Stimulated activated CD4-positive, alpha-beta T cell treated with anti-CD3 and anti-CD28 coated beads, Interleukin-12 subunit alpha, Interleukin-12 subunit beta, amount 100 ng/mL, for 24 hours (primary cell): ENCODE measurements at places on chromosomes 5 and 9.

GRCh38 chr9:120402741-120403542 is 177.0 kb downstream of the CDK5RAP2 start:
- DNase-seq, result no peak

DNA sequence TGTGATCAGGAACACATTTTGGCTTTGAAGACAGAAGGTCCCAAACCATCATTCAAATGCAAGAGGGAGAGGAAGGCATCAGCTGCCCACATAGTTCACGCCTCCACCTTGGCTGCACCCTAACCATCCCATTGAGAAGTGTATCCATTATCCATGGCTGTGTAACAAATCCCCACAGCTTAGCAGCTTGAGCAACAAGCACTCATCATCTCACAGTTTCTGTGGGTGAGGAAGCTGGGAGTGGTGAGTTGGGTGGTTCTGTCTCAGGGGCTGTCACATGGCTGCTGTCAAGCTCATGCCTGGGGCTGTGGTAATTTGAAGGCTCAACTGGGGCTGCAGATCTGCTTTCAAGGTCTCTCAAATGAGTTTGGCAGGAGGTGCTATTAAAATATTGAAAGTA is 23.0 kb upstream of the CEP72 start:
- no peak for DNase-seq

GRCh38 chr9:121085661-121086060 is 10.9 kb downstream of the CNTRL start:
- no peak for DNase-seq

DNA sequence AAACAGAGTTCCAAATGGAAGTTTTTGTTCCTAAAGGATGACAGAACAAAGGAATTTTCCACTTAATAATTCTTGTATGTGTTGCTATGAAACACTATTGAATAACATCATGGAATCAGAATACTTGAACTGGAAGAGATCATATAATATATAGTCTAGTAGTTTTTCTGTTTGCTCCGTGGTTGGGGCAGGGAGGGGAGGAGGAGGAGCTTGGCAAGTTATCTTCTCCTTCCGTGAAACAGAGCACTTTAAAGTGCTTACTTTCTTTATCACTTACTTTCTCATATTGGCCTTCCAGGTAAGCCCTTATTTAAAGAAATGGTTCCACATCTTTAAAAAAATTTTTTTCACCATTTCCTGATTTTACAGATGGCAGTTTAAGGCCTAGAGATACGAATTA is 165.9 kb upstream of the TLX3 start:
- DNase-seq, result no peak

DNA sequence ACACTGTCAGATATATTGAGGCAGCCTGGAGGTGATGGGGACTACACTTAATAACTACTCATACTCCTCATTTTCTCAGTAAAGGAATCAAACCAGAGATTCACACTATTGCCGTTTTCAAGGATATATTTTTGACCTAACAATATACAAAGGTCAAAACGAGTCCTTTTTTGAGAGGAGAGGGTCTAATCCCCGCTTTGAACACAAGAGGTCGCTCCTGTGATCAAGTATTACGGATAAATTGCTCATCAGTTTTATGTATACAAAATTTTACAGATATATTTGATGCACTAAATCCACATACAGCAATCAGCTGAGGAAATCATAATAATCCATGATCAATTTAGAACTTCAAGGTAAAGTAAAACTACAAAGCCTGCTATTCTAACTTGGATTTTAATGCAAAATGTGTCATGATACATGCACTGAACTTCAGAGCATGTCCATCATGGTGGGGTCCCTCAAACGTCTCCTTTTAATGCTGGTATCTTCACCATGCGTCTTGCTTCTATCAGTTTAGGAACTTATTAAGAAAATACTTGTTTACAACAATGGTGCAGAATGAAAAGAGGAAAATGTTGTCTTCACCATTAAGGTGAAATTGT is 2.5 kb upstream of the ISL1 start:
- no peak for DNase-seq

DNA sequence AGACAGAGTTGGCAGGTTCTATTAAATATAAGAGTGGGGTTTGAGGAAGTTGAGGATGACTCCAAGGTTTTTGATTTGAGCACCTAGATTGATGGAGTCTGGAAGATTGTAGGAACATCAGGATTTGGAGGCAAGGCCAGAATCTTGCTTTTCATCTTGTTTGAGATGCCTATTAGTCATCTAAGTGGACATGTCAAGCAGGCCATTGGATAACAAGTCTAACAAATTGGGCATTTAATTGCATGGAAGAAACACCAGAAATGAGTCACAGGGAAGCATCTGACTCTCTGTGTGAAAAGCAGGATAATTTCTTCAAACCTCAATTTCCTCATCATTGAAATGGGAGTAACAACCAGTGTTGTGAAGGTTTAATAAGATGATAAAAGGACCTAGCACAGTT is 53.3 kb upstream of the ARL15 start:
- DNase-seq, result no peak

DNA sequence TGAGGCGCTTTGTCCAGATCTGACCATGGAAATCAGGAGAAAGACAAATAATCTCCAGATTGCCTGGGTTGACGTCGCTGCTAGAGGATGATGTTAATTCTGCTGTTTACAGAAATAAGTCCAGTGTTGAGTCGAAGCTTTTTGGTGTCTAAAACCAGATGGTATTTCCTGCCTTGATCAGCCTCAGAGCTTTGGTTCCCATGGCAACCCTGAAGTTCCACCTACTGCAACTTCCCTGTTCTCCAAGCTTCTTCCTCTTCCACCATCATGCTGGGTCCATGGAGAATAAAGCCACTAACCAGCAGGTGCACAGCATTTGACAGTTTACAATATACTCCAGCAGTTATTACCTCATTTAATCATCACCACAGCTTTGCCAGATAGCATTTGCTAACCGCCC is 18.0 kb upstream of the GABBR2 start:
- DNase-seq, result no peak

GRCh38 chr9:90333226-90333625 is 309.4 kb downstream of the DIRAS2 start:
- no peak for DNase-seq

DNA sequence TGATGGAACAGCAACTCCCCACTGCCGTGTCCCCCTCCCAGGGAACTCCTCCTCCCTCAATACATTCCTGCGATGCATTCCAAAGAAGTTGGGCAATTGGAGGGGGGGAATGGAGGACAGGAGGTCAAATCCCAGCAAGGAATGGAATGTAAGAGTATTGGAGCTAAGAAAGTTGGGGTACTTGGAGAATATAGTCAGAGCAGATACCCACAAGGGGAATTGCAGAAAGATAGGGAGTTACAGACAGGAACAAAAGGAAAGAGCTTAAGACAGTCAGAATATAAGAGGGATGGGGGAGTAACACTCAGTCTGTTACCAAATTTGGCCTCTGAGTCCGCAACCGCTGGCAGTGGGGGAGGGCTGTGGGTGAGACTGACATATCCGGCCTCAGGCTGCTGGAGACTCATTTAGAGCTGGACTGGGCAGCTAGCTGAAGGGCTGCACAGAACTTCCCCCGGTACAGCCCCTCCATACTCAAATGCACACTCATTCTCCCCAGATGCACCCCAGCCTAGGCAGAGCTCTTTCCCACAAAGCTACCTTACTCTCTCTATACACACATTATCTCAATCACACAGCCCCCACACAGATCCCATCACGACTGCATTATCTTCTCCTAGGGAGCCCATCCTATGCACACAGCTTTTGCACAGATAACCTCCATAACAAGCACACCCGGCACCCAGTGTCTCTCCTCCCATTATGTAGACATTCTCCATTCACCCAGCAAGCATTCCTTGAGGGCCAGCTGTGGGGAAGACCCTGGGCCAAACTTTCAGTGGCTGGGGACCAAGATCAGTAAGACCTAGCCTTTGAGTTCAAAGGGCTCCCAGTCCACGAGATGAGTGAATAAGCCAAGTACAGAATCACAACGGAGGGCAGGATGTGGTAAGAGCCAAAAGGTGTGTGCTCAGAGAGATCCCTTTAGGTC is 3.7 kb downstream of the TLN1 start:
- no peak for DNase-seq

DNA sequence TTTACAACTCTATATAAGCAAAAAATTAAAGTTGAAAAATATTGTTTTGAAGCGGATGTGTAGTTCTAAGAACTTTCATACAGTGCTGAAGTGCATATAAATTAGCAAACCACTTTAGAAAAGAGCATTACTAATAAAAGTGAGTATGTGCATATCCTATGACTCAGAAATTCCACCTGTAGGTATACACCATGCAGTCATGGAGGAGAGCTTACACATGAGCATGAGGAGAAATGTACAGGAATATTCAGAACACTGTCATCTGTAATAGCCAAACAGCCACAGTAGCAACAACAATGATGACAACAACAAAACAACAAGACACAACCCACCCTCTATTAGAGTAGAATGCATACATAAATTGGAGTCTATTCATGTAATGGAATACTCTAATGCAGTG is 138.2 kb upstream of the ARRDC3 start:
- no peak for DNase-seq

DNA sequence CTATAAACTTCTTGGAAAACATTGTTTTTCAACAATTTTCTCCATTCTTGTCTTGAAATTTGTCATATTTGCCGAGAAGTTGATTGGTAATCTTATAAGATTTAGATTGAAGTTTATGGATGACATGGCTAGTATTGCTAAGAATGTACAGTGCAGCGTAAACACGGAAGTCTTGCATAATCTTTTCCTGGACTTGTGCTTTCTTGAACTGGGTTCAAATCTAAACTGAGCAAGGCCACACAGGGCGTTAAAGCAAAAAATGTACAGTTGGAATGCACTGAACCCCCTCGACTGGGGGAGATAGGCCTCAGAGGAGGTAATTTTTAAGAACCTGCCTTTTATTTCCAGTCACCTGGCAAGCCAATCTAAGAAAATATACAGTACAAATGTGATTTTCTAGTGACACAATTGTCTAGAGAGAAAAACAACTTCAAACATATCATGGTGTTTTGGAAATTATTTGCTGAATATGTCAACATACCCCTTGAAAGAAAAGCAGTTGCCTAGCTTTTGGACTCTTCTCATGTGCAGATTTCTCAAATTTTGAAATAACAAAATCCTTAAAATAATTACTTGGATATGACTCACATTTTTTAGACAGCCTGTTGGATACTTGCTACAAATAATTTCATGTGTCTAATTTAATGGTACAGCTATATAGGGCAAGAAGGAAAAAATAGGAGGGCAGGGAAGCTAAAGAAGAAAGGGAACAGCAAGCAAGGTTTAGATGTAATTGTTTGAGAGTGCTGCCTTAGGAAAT is 18.5 kb upstream of the GAS1 start:
- DNase-seq, result no peak
